Smooth muscle cell of the umbilical artery (primary cell): ENCODE measurements at places on chromosomes 12 and 14. TPM values are rescaled to one million over a fixed set of nuclear protein-coding genes. Genes with fewer than 3 reads are reported as not detected.

The IL26 gene
- total RNA-seq, result not detected in 2 replicates

The BCL11B gene
- total RNA-seq, result 0.14 and 0.30 TPM in 2 replicates

The HOXC13 gene
- total RNA-seq, result not detected in 2 replicates

The CLEC2B gene
- total RNA-seq, result under 0.01 TPM in 1 of 2 replicates, not detected in the other
